AG20443 (cell line): ENCODE measurements at places on chromosomes 6 and 20.

DNA sequence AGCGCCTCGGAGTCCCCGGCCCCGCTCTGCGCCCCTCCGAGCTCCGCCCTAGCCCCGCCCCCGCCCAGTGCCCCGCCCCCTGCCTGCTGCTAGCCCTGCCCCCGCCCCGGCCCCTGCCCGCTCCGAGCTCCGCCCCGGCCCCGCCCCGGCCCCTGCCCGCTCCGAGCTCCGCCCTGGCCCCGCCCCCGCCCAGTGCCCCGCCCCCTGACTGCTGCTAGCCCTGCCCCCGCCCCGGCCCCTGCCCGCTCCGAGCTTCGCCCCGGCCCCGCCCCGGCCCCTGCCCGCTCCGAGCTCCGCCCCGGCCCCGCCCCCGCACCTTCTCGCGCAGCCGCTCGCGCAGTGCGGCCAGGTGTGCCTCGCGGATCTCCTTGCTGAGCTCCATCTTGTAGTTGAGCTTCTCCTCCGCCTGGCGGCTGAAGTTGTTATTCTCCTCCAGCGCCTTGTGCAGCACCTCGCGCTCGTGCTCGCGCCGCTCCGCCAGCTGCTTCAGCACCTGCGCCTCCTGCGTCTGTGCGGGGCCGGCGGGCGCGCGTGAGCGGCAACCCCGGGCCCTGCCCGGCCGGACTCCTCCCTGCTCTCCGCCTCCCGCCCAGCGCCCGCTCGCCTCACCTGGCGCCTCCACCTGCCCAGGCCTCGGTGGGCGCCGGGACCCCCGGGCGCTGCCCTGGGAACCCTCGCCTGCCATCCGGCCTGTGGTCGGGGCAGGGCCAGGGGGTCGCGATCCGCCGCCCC lies 11.3 kb downstream of the STMN3 start:
- peak; percentile 96 for DNase-seq

DNA sequence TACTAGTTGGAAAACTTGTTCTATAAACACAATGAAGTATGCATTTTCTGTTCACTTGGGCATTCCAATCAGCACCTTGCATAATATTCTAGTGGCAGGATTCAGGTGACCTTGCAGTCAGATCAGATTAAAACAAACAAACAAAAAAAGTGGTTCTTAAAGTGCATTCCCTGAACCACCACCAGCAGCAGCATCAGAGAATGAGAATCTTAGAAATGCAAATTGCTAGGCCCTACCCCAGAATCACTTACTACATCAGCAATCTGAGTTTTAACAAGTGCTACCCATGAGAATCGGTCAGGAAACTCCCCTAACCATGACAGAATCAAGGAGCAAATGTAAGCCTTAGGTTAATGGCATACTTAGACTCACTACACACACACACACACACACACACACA lies 41.7 kb downstream of the SNAP25 start:
- no peak for DNase-seq

- DNase-seq: no peak
Measured at GRCh38 chr6:132887204-132887603, 72.8 kb downstream of the RPS12 start.

- no peak for DNase-seq
Measured at GRCh38 chr6:3346476-3346875, 87.7 kb downstream of the PSMG4 start.

GRCh38 chr20:63652192-63652980 lies 838 bp downstream of the STMN3 start:
- DNase-seq: no peak

GRCh38 chr6:346386-347030 lies 45.0 kb upstream of the IRF4 start:
- no peak for DNase-seq

DNA sequence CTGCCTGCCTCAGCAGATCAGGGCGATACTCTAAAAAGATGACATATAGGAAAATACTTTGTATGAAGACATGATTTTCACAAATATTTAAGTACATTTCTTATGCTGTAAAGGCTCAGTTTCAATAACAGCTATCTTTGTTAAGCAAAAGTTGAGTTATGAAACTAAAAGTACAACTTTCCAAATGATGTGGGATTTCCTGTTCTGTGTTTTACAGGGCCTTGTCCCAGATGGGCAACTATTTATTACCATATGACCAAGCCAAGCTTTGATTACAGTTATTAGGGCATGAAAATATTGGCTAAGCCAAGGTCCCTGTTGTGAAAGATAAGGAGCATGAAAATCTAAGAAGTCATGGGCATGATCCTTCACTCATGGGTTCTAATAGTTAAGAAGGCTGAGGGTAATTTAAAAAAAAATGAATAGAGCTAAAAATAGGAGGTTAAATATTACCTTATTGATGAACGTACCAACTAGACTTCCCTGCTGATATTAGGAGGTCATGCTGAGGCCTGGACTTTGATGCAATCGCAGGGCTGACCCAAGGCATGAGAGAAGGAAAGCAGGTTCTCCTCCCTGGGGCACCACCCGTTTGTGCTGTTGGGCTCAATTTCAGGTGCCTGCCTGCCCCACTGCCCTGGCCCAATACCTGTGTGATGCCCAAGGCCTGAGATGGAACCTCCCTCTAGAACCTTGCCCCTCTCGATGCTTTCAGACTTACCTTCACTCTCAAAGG lies 294.4 kb upstream of the PRDM1 start:
- DNase-seq: no peak

DNA sequence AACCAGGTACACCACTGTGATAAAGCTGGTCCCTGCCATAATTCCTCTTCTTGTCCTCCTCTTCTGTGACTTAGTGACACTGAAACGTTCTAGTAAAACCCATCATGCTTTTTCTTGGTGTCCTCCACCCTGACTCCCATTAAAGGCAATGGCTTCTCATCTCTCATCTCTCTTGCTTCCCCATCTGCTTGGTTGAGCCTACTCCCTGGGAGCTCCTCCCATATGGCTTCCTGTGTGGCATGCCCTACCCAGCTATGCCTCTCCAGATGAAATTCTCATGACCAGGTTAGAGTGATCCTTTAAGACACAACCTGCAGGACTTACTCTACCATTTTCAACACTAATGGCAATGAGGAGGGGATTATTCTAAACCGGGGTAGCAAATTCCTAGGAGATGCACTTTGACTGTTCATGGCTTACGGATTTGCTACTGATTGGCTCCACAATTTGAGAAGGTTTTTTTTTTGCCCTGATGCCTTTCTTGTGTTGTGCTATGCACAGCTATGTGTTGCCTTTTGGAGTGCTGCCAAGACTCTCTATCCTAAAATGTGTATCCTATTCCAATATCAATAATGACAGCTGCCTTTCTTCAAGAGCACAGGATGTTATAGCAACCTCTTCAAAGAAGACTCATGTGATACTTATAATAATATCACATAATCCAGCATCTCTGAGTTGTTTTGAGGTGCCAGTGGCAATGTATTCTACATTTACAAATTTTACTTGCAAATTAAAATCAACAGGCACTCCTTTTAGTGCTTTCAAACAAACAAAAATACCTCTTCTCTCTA lies 6.1 kb downstream of the SIRPG start:
- DNase-seq: no peak

DNA sequence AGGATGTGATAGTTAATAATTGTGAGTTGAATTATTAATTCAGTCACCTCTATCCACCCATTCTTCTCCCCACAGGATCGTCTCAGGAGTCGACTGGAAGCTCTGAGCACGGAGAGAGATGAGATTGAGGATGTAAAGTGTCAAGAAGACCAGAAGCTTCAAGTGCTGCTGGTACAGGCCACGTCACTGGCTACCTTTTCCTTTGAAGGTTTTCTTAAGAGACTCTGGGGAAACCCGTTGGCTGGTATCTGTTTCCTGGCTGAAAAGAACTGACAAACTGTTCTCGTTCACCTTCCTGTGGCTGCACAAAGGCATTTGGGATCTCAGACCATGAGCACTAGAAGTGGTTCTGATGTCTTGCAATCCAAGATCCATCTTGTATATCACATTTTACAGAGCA lies 3.8 kb downstream of the TRIM15 start:
- no peak for DNase-seq

- no peak for DNase-seq
Measured at GRCh38 chr6:110198561-110198960, 18.3 kb downstream of the CDC40 start.

- no peak for DNase-seq
Measured at GRCh38 chr6:34393191-34393965, 909 bp upstream of the NUDT3 start.

DNA sequence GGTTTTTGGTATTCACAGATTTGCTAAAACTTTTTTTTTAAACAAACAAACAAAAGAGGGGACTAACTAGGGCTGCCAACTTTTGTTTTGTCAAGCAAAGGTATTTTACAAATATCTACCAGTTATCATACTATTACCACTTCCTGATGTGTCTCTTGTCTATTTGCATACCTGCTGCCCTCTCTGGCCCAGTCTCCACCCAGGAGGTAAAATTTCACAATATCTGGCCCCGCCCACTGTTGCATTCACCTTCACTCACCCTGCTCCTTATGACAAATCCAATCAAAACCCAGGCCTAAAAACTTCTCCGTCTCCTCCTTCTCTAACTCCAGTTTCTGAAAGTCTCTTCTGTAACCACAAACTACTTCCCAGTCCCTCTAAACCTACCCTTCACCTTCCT lies 82.2 kb downstream of the TRERF1 start:
- DNase-seq: no peak

GRCh38 chr6:152836523-152836922 lies 85.9 kb downstream of the VIP start:
- no peak for DNase-seq
